ENCODE measurements at places on chromosomes 3 and 15.
A peak's percentile ranks its signal among the peaks of the same experiment; 100 is the strongest.

DNA sequence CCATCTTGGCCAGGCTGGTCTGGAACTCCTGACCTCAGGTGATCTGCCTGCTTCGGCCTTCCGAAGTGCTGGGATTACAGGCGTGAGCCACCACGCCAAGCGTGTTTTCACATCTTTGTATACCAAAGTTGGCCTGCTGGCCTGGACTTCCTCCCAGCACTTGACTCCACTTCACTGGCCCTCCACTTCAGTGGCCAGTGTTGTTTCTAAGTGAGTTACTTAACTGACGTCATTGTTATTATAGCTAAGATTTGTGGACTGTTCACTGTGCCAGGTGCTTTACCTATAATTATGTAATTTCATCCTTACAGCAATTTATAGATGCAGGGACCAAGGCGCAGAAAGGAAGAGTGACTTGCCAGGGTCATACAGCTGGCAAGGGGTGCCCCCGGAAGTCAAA, 52.0 kb downstream of the HRH1 start:
- DNase-seq = no peak

GRCh38 chr3:187720337-187720670, 17.9 kb upstream of the RTP2 start:
- DNase-seq = no peak

DNA sequence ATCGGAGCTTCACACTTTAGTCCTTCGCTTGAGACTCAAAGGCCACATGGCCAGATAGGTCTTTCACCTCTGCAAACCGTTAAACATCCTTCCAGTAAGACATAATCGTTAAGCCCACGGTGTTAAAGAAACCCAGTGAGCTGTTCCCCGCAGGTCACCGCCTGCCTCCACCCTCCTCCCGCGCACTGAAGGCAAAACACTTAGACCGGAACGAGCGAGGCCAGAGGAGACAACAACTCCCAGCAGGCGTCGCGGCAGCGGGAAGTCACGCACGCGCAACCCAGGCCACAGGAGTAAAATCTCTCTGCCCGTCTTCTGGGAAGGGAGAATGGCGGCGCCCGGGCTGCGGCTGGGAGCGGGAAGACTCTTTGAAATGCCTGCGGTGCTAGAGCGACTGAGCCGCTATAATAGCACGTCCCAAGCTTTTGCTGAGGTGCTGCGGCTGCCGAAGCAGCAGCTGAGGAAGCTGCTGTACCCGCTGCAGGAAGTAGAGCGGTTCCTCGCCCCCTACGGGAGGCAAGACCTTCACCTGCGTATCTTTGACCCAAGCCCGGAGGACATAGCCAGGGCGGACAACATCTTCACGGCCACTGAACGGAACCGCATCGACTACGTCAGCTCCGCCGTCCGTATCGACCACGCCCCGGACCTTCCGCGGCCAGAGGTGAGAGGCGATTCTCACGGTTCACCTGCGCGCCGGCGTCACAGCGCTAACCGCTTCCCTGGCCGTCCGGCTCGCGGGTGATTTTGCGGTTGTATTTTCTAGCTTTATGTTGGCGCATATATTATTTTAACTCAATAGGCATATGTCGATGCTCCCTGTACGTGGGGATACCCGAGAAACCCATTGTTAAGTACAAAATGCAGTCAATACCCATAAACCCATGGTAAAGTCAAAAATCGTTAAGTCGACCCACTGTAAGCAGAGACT, at the start of gene GTPBP8:
Gene GTPBP8 (plus strand): TSS at position 313 of the 931 bp plus-strand sequence. CDS start 16 bp downstream, at position 329.
- DNase-seq = peak; percentile 95

DNA sequence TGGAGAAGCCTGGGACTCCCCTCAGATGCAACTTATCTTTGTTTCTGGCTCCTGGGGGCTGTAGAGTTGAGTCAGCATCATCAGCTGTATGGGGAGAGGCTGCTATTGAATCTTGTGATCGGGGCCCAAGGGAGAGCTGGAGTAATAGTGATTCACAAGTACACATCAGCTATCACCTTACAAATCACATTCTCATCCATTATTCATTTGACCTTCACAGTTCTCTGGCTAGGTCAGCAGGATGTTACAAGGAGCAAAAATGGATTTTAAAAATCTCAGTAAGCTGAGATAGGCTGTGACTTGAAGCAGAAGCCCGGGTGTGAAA, 175.0 kb downstream of the OPA1 start:
- no peak for DNase-seq

- DNase-seq = no peak
Measured at GRCh38 chr3:129613367-129613740, 6.9 kb upstream of the PLXND1 start.

DNA sequence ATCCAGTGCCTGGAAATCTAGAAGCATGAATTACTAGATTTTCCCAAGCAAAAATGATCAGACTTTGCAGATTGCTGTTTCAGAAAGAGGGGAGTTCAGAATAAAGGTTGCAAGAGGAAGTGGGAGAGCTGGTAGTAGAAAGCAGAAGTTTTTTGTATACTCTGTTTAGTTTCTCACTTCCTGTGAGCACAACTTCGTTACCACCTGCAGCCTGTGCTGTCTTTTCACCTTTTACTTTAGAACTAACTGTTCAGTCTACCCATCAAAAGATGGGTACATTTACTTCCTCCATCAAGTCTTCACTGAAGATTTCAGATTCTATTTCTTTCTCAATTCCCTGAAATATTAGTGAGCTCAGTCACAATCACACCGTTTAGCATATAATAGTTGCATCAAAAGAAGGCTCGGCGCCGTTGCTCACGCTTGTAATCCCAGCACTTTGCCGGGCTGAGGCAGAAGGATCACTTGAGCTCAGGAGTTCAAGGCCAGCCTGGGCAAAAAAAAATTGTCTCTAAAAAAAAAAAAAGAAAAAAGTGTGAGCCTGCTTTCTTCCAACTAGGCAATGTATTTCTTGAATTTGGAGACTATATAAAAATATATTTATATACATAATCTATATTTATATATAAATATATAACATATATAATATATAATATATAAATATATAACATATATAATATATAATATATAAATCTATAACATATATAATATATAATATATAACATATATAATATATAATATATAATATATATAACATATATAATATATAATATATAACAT, 1.8 kb upstream of the CEP97 start:
- no peak for DNase-seq

DNA sequence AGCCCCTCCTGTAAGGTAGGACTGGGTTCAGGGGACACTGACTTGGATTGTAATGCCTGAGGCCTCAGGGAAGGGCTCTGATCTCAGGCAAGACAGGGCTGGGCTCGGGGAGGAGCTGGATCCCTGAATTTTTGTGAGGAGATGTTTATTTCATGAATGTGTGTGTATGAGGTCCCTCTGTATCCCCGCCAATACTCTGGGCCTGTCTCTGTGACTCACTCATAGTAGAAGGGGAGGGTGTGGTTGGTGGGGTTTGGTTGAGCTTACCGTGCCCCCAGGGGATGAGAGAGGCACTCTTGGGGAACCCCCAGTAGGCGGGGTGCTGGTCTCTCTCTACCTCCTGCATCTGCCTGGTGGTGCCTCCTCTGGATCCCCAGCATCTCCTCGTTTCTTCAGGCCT, 28.1 kb downstream of the RPSA start:
- DNase-seq = no peak

- DNase-seq = no peak
Measured at GRCh38 chr15:63274427-63274826, 3.0 kb upstream of the APH1B start.

- DNase-seq = no peak
Measured at GRCh38 chr3:24202071-24202470, 257.0 kb downstream of the NR1D2 start.

GRCh38 chr3:40332684-40333083, 23.2 kb downstream of the EIF1B start:
- DNase-seq = no peak

- DNase-seq = no peak
Measured at GRCh38 chr15:58510715-58511598, 79.2 kb downstream of the LIPC start.

- DNase-seq = peak; percentile 61
Measured at GRCh38 chr15:41241221-41241964, 10.3 kb downstream of the CHP1 start.

GRCh38 chr15:87597346-87598052, 659.0 kb downstream of the NTRK3 start:
- no peak for DNase-seq

GRCh38 chr3:175383371-175383770, 524.2 kb downstream of the NAALADL2 start:
- DNase-seq = no peak

- peak; percentile 78 for DNase-seq
Measured at GRCh38 chr3:13879946-13880810, at the start of gene WNT7A. Gene WNT7A, minus strand, starts transcription at chr3:13880071. Its CDS starts 255 bp downstream, at chr3:13879816.

DNA sequence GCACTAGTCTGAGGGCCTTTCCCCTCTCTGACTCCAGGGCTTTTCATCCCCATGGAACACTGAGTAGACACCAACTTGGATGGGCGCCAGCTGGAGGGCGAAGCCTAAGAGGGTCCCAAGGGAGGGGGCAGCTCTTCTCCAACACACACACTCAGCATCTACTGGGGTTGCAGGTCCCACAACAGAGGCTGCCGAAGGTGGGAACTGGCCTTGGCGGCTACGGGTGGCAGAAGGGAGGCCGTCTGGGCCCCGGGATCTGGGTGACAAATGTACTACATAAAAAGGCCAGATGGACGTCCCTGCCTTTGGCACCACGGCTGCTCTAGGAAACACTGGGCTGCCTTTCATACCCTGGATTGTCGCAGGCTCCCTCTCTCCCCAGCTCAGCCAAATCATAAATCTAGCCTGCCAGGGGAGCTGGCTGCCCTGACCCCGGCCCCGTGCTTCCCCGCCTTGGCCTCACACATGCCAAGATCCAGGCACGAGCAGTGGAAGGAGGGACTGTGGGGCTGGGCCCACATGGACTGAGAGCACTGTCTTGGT, 31.5 kb downstream of the SEMA5B start:
- DNase-seq = peak; percentile 24

DNA sequence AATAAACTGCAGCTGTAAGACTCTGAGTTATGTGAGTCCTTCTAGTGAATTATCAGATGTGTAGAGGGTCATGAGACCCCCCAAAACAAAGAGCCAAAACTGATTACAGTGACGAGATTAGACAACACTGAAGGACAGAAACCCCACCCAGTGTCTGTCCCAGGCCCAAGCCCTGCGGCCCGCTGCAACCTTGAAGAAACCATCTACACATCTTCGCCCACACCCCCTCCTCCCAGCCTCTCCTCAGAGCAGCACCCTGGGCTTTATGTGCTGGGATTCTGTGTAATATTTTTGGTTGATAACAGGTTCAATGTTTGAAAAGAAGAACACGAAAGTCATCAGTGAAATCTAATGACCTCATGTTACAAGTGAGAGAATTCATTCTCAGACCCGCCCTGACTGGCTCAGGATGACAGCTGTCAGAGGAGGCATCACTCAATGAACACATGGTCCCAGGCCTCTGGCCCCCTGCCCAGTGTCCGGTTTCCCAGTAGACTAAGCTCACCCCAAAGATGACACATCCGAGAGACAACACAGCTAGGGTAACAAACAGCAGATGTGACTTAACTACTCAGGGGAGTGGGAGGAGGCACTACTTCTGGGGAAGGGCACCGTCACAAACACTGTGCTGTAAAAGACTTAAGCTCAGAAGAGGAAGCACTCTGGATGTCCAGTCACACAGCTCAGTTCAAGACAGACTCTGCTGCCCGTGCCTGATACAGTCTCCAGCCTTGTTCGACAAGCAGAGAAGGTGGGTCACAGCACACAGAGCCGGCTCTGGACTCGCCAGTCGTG, 48.9 kb downstream of the NIPA2 start:
- DNase-seq = peak; percentile 51

GRCh38 chr3:184335291-184335660, 2.1 kb upstream of the FAM131A start:
- DNase-seq = no peak

DNA sequence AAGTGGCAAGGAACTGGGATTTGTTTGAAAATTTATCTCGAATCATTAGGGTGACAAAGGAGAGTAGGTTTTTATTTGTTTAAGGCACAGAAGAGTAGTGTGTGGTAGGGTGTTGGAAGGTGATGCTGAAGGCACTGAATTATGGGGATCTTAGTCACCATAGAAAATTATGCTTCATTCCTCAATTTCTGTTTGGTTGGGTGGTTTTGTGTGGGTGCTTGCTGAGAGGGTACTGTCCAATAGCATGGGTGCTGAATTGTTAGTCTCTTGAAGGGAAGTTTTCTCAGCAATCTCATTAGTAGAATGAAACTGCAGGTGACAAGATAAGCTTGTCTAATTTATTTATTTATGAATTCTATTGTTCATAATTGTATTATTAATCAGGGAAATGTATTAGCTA, 610.9 kb downstream of the AGBL1 start:
- peak; percentile 32 for DNase-seq

- DNase-seq = no peak
Measured at GRCh38 chr3:31895471-31895870, 85.6 kb downstream of the OSBPL10 start.

- DNase-seq = peak; percentile 13
Measured at GRCh38 chr3:94303897-94304296, 241.0 kb downstream of the NSUN3 start.

- DNase-seq = no peak
Measured at GRCh38 chr15:52462806-52463360, 65.8 kb downstream of the MYO5A start.

GRCh38 chr15:62571072-62571471, 406.0 kb upstream of the C2CD4B start:
- no peak for DNase-seq

GRCh38 chr15:89766357-89767311, 9.5 kb upstream of the MESP2 start:
- DNase-seq = no peak

- DNase-seq = peak; percentile 96
Measured at GRCh38 chr3:47009225-47010110, 30.0 kb downstream of the NBEAL2 start.

DNA sequence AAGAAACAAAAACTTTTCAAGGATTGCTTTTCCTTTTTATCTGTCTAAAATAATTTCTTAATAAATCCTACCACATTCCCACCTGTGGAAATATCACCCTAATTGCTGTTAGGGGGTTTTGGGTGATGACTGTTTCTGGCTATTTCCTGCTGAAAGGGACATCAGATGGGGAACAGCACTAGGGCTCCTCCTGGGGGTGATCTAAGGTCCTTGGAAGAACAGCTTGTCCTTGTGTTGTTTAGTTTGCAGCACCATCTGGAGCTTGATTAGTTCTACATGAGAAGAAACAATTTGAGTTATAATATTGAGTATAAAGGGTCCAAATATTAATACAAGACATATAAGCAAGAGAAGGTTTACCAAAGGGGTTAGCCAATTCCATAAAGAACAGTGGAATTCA, 18.7 kb downstream of the OR5H15 start:
- peak; percentile 17 for DNase-seq

DNA sequence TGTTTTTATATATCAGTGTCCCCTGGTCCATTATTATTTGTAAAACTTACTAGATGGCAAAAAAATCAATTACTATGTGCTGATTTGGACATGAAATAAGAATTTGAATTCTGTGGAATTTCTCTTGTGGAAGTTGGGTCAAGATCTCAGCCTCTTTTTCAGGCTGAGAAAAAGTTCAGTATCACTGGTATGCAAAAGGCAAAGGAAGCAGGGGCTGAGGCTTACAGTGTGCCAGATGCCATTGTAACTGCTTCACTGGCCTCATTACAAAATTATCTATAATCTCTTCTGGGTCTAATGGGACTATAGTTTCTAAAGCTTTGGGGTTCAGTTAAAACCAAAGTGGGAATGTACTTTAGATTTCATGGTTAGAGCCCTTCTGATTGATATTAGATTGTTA, 125.9 kb upstream of the SLC7A14 start:
- DNase-seq = no peak
